Myocyte (in vitro differentiated cells): ENCODE measurements at places on chromosomes 5 and 9.

DNA sequence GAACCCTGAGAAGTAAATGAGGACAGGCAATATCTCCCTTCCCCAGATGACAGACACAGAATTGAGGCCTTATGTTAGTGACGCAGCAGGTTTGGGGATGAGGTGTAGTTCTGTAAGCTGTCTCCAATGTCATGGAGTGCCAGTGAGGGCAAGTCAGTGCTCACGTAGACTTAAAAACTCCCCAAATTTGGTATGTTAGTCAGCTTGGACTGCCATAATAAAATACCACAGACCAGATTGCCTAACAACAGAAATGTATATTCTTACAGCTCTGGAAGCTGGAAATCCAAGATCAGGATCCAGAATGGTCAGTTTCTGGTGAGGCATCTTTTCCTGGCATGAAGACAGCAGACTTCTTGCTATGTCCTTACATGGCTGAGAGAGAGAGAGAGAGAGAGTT, 14.9 kb downstream of the FOXI1 start:
- no peak for DNase-seq

GRCh38 chr9:120432600-120432999, 147.4 kb downstream of the CDK5RAP2 start:
- no peak for DNase-seq

GRCh38 chr5:73229271-73229670, 56.3 kb downstream of the TMEM174 start:
- no peak for DNase-seq

- no peak for DNase-seq
These were observed 27.6 kb downstream of the TRPC7 start for GRCh38 chr5:136337788-136338187.

GRCh38 chr5:5198815-5199214, 58.7 kb downstream of the ADAMTS16 start:
- no peak for DNase-seq

- no peak for DNase-seq
These were observed 700.3 kb downstream of the DNAH5 start for GRCh38 chr5:13244151-13244550.

- peak; percentile 82 for DNase-seq
These were observed 190.1 kb downstream of the GNA14 start for GRCh38 chr9:77457916-77458592.

DNA sequence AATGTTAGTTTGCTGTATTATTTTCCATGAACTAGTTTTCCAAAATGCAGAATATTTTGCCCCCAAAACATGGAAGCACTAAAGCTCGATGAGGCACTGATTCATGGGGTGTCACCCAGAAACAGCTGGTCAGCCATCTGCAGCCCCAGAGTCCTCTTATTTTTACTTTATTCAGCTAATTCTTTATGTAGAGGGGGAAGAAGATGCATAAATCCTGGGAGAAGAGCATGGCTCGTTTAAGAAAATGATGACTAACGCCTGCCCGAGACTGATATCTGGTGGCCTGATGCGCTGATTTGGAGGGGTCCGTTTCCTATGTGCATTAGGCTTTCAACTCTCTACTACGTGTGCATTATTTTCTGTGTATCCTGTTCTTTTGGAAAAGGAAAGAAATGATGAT, 390.3 kb upstream of the MEF2C start:
- peak; percentile 37 for DNase-seq

DNA sequence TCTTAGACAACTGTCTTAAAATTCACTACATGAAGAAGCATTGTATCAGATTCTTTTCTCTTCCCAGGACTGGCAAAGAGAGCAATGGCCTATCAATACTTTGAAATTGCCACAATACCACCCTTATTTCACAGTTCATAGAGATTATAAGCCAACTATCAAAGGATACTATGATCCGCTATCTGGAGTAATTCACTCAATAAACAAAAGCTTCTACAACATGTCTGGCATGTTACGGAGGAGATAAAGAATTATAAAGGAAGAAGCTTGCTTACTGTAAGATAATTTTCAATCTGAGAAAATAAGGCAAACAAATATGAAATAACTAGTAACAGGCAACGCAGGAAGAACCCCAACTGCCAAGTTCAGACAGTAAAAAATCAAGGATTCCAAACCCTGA, 114.8 kb downstream of the GNAQ start:
- DNase-seq = no peak

DNA sequence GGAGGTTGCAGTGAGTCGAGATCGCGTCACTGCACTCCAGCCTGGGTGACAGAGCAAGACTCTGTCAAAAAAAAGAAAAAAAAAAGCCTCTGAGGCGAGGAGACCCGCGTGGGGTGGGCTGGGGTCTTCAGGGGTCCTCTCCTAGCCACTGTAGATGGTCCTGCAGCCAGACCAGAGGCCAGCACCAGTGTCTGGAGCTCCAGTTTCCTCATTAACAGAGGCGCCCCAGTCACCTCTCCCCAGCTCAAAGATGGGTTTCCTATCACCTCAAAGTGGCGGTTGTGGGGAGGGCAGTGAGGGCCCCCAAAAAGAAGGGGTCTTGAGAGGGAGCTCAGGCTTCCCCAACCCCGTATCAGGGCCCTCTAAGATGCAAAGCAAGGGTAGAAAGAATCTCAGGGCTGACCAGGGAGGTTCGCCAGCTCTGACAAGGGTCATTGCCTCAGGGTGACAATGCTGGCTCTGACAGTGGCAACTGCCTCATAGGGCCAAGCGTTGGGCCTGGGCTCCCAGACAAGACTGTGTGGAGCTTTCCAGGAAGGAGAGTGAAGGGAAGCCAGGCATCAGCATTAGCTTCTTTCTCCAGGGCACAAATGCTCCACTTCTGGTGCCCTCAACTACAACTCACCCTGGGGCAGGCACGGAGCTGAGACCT, 15.0 kb downstream of the STK10 start:
- no peak for DNase-seq

- DNase-seq = no peak
These were observed 104.2 kb upstream of the GPR151 start for GRCh38 chr5:146620031-146620668.

- no peak for DNase-seq
These were observed 855 bp downstream of the MCC start for GRCh38 chr5:113487416-113487780.

DNA sequence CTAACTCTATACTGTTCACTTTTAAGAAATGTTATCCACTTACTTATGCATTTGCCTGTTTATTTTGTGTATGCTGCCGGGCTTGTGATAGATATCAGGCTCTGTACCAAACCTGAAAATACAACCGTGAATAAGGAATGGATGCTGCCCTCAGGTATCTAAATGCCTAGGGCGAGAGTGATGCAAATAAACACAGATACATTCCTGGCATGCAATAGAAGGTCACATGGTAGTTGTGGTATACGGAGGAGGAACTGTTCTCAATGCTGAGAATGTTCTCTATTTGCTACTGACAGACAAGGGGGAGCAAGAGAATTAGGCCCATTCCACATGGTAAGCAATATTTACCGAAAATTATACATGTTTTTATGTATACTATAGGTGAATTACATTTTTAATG, 227.8 kb downstream of the ICE1 start:
- DNase-seq = no peak

DNA sequence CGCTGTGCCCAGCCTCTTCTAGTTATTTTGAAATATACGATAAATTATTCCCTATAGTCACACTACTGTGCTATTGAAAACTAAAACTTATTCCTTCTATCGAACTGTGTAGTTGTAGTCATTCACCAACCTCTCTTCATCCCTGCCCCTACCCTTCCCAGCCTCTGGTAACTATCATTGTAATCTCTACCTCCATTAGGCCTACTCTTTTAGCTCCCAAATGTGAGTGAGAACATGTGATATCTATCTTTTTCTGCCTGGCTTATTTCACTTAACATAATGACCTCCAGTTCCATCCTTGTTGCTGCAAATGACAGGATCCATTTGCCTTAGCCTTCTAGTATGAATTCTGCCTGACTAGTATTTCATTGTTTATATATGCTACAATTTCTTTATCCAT, 127.4 kb downstream of the PSAT1 start:
- no peak for DNase-seq

- peak; percentile 3 for DNase-seq
These were observed 51.1 kb upstream of the MVB12B start for GRCh38 chr9:126275386-126276001.

DNA sequence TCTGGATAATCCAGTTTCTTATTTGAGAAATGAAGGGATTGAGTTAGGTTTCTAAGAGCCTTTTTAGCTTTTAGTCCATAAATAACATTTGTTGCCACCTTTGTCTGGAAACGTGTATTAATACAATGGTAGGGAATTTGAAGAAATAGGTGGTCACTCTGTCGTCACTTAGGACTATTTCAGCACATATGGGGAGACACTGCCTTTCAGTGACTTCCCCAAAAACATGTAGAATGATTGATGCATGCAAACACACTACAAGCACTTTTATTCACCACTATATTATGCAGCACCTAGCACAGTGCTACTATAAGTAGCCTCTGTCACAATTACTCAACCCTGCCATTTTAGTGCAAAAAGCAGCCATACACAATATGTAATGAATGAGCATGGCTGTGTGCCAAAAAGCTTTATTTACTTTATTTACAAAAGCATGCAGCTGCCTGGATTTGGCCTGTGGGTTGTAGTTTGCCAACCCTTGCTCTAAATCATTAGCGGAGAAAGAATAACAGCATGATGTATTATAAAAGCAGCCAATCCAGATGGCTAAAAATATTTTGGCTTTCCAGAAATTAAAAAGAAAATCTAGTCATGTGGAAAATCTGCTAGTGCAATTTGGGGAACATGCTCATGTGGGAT, 154.2 kb upstream of the HMHB1 start:
- DNase-seq = no peak

- DNase-seq = no peak
These were observed 691.2 kb downstream of the TLR4 start for GRCh38 chr9:118395415-118395814.

GRCh38 chr5:83576341-83576740, 104.8 kb downstream of the VCAN start:
- DNase-seq = no peak

- DNase-seq = peak; percentile 53
These were observed 9.7 kb upstream of the C9orf152 start for GRCh38 chr9:110217656-110218099.

DNA sequence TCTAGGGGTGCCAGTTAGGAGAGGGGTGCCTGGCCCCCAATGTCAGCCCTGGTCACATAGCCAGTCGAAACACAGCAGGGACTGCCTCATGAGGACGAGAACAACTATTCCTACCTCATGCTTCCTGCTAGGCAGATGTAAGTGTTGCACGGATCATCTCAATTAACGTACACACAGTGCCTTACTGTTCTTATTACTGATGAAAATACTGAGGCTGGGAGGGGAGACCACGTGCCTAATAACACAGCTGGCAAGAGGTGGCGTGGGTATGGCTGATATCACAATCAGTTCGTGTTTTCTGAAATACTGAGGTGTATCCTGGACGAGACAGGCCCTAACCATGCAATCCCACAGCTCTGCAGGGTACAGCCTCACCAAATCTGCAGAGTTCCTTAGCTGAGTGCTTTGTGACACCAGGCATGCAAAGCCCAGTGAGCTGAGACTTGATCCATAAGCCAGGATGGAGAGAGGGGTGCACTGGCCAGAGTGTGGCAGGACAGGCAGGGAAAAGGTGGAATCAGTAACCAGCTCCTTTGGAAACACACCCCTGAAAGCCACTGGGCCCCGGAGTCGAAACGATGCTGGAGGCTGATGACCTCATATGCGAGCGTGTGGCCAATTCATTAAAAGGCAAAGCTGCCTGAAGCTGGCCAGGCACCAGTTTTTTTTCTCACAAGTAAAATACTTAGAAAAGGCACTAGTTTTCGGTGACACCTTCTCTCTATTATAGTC, 63.9 kb downstream of the PRRT1B start:
- peak; percentile 68 for DNase-seq

DNA sequence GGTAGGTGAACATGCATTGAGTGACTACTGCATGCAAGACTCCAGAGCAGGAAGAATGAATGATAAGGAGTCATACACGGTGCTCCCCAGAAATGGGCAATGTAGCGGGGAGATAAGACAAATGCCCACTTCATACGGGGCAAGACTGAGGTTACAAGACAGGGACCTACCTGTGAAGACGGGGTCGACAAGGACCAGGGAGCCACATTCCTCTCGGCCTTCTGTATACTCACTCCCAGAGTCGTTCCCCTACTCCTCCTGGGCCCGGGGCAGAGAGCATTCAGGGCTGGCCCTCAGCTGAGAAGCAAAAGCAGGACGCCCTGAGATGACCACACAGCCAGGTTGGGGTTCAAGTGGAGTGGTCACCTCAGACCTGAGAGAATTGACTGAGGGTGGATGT, 26.7 kb downstream of the PITX1 start:
- no peak for DNase-seq

DNA sequence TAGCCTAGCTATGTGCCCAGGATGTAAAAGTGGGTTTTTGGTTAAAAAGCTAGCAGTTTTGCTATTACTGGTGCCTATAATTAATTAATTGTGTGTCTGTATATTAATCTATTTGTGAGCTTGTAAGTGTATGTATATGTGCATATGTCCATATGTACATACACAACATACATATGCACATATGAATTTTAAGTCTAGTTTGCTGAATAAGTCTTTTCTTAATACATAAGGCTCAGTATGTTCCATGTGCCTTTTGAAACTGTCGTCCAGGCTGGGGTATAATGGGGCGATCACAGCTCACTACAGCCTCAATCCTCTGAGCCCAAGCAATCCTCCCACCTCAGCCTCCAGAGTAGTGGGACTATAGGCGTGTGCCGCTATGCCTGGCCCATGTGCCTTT, 10.1 kb downstream of the SH3GL2 start:
- DNase-seq = no peak

DNA sequence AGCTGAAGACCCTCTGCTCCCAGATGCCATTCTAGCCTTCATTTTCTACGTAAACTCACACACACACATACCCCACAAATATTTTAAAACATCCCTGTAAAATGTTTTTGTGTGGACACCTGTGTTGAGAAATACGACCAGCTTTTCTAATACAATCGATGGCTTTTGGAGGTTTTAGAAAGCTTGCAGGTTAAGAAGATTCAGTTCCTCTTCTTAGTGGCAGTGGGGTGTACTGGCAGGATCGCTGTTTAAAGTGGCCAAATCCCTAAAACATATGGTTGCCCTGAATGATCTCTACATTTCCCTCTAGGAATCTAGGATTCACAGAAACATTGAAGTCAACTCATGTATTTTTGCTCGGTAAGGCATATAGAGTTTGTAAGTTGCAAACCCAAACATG, 236.3 kb downstream of the NSG2 start:
- DNase-seq = no peak

- no peak for DNase-seq
These were observed 6.7 kb downstream of the IRF1 start for GRCh38 chr5:132483661-132484390.

GRCh38 chr9:91951944-91952520, 2.0 kb upstream of the ROR2 start:
- DNase-seq = no peak

DNA sequence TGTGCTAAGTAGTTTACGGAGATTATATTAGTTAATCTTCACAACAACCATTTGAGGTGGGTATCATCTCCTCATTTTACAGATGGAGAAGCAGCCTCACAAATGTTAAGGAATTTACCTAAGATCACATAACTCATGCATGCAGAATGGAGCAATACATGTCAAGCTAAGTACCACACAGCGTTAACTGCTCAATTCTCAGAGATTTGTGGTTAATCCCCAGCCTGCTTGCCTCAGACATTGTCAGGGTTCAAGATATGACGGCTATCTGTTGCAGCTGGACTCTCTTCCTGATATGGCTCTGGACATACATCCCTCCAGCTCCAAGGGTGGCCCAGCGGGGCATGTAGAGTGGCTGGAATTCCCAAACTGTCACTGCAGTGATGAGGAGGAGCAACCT, 7.3 kb upstream of the ZNF346 start:
- DNase-seq = no peak
